ENCODE measurements at places on chromosomes 2 and 18. TPM values are rescaled to one million over a fixed set of nuclear protein-coding genes. Genes with fewer than 3 reads are reported as not detected.
A peak's percentile ranks its signal among the peaks of the same experiment; 100 is the strongest.

DNA sequence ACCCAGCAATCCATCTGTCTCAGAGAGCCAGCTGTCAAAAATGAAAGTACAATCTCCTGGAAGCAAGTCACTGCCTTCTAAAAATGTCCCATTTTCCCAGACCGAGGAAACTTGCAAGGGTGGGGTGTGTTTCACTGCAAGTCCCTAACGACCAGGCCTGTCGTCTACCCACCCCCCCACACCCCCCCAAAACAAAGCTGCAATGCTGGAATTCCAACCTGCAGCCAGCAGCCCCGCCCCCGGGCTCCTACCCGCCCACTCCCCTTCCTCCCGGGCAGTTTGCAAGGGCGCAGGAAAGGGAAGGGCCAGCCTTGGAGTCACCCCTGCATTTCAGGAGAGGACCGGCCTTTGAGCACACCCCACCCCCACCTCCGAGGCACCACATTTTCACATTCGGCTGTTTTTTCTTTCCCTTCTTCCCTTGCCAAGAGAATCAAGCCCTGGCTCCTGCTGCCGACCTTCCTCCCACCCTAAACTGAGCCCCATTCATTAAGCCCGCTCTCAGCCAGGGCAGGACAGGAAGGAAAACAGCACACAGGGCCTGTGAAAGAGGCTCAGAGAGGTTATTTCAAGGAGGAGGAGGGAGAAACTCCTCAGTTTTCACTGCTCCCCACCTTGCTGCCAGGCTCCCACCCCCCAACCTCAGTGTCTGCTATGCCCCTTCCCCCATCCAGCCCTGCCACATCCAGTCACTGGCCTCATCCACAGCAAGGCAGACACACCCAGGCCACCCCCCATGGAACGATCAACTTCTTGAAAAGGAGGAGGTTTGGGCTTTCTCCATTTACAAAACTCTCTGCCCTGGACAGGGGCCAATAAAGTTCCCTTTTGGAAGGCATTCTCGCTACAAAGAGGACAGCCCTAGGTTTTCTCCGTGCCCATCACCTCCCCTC is 11.3 kb downstream of the SMAD7 start:
- peaks cover 43% of the 10 kb centered on the region for H3K36me3 ChIP-seq
- no peaks in the 10 kb centered on the region for H3K27me3 ChIP-seq
- peaks cover 97% of the 10 kb centered on the region for H3K4me1 ChIP-seq
- DNase-seq, result no peak
- H3K4me3 ChIP-seq, result no peak overlapping the region

DNA sequence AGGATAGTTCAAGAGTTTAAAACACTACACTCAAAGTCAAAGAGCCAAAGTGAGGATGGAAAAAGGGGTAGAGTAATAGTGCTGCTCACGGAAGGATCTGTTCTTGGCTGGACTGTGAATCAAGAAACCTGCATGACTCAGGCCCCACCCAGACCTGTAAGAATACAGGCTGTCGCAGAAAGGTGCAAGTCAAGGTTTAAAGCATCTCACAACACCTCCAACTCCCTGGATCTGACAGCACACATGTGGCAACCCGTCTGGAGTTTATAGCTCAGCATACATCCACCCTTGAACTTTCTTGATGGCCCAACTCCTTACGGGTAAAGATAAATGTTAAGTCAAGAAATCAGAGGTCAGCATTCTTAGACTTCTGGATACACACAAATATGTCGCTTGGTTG is 6.3 kb downstream of the KIAA2012 start:
- H3K36me3 ChIP-seq, result no peaks in the 10 kb centered on the region
- H3K4me1 ChIP-seq, result no peaks in the 10 kb centered on the region
- H3K27me3 ChIP-seq, result no peaks in the 10 kb centered on the region
- no peak overlapping the region for H3K4me3 ChIP-seq
- no peak overlapping the region for H3K27ac ChIP-seq

Gene CHRND
- polyA plus RNA-seq, result not detected

Gene PECR
- 10.6 TPM for polyA plus RNA-seq

- H3K36me3 ChIP-seq, result no peaks in the 10 kb centered on the region
- no peaks in the 10 kb centered on the region for H3K27me3 ChIP-seq
- H3K4me3 ChIP-seq, result no peak overlapping the region
- DNase-seq, result peak; percentile 21
- no peaks in the 10 kb centered on the region for H3K4me1 ChIP-seq
- H3K27ac ChIP-seq, result no peak overlapping the region
Measured at GRCh38 chr2:28981620-28982376, 700 bp downstream of the TOGARAM2 start.

Measured in left lung (tissue), 14 donors.